NCI-H1436 (cell line): ENCODE measurements at places on chromosomes 4 and X.

DNA sequence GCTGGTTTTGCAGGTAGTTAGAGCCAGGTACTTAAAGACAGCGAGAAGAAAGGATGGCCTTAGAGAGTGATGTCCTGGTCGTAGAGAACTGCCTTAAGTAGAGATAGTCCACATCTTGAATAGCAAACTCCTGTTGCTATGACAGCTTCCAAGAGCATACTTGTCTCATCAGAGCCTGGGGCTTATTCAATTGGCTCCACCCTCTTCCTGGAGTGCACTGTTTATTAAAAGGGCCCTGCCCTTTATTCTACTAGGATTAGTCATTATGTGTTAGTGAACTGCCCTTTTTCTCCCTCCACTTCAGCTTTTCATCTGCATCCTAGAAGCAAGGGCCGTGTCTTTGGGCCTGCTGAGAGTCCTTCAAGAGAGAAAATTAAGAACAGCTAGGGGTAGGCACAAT, 94.5 kb upstream of the EOLA2 start:
- DNase-seq: no peak

GRCh38 chr4:25826074-25826752, 36.6 kb downstream of the SEL1L3 start:
- no peak for DNase-seq

GRCh38 chr4:1757836-1758235, 35.3 kb upstream of the FGFR3 start:
- DNase-seq: no peak

DNA sequence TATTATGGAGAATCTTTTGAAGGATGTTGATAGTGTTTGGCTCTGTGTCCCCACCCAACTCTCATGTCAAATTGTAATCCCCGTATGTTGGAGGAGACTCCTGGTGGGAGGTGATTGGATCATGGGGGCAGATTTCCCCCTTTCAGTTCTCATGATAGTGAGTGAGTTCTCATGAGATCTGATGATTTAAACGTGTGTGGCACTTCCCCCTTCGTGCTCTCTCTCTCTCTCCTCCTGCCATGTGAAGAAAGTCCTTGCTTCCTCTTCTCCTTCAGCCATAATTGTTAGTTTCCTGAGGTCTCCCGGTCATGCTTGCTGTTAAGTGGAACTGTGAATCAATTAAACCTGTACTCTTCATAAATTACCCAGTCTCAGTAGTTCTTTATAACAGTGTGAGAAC, 166.1 kb upstream of the NUDT6 start:
- DNase-seq: no peak

DNA sequence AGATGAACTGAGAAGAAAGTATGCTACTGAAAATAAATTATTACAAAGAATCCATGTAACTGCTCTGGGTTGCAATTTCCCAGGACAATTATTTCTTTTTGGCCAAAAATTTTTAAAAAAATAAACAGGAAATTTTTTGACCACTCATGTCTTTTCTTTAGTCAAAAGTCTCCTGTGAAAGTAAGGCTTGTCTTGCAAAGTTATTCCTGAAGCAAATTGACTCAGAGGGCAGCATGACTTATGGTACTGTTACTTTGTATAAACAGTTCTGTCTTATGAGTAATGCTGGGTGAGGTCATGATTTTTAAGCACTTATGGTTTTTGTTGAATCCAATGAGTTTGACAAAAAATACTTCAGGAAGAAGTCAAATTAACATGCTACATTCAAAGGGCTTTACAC, 292.8 kb upstream of the ARSJ start:
- DNase-seq: no peak

DNA sequence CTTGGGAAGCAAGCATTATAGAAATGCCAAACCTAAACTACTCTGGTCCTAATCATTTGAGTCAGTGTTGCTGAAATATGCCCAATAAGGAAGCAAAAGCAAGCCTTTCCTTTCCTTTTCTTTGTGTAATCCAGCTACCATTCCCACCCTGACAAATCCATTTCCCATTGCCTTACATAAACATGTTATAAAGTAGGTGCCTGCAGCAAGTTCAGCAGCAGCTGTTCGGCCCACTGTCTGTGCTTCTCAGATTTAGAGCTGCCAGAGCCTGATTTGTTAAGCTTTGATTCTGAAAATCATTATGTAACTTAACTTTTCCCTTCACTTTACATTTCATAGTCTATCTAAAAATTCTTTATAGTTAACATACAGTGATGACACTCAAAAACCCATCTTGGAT, 148.6 kb downstream of the EPHA5 start:
- no peak for DNase-seq

- DNase-seq: no peak
Observed at GRCh38 chrX:151458824-151459223, 61.8 kb downstream of the VMA21 start.

GRCh38 chr4:53937918-53938317, 126.5 kb downstream of the CHIC2 start:
- DNase-seq: no peak

- no peak for DNase-seq
Observed at GRCh38 chrX:7711167-7711566, 131.8 kb upstream of the VCX start.

GRCh38 chr4:58602022-58602421, 1491.8 kb upstream of the IGFBP7 start:
- no peak for DNase-seq

DNA sequence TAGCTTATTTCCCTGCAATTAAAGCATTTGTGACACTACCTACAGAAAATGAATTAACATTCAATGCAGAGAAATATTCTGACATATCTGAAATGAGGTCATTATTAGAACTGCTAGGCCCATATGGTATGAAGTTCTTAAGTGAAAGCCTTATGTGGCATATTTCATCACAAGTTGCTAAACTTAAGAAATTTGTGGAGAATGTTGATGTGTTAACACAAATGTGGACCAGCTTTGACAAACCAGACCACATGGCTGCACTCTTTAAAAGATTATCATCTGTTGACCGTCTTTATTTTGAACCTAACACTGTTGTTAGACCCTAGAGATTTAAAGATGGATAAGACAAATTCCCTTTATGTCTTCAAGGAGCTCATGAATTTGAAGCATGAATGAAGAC, 1024.1 kb downstream of the RPA4 start:
- DNase-seq: no peak

GRCh38 chr4:134365852-134366251, 164.3 kb upstream of the PABPC4L start:
- DNase-seq: no peak

- no peak for DNase-seq
Observed at GRCh38 chr4:109994415-109994827, 81.7 kb downstream of the EGF start.

DNA sequence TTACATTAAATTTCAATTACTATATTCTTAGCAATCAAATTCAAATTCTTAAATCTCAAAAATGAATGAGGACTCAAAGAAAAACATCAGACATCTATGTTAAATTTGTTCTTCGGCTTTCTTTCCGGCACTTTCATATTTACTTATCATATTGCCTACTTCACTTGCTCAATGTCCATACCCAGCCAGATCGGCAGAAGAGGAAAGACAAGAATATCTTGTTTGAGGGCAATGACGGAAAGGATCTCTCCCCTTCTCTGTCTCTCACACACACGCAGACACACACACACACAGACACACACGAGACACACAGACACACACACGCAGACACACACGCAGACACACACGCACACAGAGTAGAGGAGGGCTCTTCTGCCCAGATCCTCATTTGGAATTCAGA, 13.2 kb upstream of the IRF2 start:
- no peak for DNase-seq

DNA sequence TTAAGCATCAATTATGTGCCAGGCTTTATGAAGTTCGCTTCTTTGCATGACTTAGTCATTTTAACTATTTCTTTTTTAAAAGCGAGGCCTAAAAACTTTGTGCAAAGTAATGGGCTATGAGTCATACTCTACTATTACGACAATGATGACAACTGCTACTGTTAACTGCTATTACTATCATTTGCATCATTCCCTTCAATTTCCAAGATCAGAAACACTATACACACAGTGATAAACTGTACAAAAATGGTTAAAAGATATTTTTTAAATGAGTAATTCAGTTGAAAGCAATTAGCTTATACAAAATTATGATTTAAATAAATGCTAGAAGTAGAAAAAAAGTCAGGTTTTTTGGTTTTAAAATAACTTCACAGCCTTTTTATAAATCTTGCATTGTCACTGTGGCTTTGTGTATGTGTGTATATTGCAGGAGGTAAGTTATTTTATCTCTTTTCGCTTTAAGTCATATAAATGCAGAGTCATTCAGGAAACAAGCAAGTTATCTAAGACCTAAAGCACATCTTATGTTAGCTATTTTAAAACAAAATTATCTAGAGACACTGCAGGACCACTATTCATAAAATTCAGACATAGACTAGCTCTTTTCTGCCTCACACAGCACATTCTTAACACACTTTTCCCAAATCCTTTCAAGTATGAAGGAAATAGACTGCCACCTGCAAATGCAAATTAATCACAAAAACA, 18.5 kb upstream of the CXCL3 start:
- DNase-seq: no peak

DNA sequence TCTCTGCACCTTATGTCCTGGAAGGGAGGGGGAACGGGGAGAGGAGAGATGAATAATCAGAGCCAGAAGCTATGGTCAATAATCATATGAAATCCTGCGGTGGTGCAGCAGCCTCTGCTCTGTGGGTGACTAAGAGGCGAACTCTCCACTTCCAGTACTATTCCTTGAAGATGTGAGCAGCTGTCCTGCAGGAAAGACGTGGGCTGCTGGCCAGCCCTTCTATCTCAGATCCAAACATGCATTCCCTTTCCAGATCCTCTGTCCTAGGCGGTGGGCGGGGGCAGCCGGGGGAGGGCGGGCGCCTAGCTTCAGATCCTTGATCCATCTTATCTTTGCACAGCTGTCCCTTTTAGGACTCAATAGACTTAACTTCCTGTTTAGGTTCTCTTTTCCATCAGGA, 34.5 kb downstream of the SPINK2 start:
- no peak for DNase-seq

DNA sequence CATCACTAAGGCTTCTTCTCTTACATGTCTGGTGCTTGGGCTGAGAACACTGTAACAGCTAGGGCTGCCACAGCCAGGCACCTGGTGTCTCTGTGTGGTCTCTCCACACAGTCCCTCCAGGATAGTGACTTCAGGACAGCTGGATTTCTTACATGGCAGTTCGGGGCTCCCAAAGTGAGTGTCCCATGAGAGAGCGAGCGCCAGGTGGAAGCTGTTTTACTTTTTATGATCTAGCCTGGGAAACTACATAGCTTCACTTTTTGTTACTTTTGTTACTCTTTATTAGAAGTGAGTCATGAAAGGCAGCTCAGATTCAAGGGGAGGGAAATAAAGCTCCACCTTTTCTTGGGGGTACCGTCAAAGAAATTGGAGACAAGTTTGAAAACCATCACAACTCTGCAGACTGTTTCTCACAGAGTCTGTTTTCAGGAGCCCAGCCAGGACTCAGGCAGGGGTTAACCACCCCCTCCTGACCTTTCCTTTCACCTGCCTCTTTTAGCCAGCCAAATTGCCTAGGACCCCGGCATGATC, 373.0 kb downstream of the MID1IP1 start:
- DNase-seq: no peak

DNA sequence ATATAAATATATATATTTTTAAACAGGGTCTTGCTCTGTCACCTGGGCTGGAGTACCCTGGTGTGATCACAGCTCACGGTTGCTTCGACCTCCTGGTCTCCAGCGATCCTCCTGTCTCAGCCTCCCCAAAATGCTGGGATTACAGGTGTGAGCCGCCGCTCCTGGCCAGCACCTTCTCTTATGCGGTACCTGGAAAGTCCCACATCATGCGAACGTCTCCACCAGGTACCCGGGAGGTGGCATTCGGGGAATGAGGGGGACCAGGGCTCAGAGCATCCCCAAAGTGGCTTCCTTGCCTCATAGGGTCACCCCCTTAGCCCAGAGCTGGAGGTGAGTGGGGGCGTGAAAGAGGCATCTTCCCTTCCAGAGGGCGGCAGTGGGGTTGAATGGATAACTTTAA, 84.0 kb upstream of the PPP2R3B start:
- no peak for DNase-seq

- DNase-seq: no peak
Observed at GRCh38 chrX:69066021-69066757, 99.1 kb downstream of the PJA1 start.
